ENCODE measurements at places on chromosomes 6 and 20.

GRCh38 chr6:44661221-44662008 is 273.9 kb downstream of the CDC5L start:
- no peak for DNase-seq

DNA sequence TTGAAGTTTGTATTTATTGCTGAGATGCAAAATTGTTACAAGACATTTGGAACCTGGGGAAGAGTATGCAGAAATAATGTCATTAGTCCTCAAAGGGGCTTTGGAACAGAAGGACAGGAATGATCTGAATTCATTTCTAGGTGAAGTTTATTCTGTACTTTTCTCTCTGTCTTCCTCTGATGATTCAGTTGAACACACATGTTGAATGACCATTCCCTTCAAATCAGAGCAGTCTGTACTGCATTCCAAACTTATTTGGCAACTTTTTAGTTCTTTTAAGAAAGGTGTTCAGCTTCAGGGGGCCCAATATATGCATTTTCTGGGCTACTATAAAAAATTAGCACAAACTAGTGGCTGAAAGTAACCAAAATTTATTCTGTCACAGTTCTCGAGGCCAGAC is 213.9 kb upstream of the LAMP5 start:
- no peak for DNase-seq

GRCh38 chr20:40868551-40869217 is 159.9 kb upstream of the TOP1 start:
- peak; percentile 15 for DNase-seq

GRCh38 chr20:47205577-47206123 is 150.8 kb downstream of the ZMYND8 start:
- peak; percentile 25 for DNase-seq

DNA sequence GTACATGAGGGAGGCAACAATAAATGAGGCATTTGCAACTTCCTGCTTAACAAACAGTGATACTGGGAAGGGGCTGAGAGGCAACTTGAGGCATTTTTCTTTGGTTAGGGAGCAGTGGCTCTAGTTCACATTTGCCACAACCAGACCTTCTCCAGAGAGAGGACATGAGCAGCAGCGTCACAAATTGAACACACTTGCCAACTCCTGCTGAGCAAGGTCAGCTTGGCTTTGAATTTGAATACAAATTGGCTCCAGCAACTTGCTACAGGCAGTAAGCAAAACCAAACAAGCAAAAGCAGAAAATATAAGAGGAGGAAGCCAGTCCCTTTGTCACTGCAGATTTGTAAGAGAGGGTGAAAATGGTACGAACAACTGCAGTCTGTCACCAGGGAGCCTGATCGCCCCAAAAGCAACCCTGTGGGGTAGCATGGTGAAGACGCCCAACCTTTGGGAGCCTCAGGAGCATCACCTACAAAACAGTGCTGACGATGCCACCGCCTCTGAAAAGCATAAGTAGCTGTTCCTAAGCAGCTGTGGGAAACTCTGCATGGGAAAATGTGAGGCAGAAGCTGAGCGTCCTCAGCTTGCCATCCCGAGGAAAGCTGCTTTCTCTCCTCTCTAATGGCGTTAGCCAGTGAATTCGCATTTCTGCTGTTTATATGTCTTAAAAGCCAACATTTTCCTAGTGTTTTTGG is 378.7 kb downstream of the RNGTT start:
- DNase-seq = no peak

Data from body of pancreas (tissue), 4 donors.